Natural killer cell treated with Interleukin-12 subunit alpha and Interleukin-12 subunit beta and Interleukin-15 and Interleukin-18, amount 100 ng/mL, for 72 hours (primary cell): ENCODE measurements at places on chromosomes 1 and 21. TPM values are rescaled to one million over a fixed set of nuclear protein-coding genes. Genes with fewer than 3 reads are reported as not detected.

Gene MX2
- 14.1 TPM for total RNA-seq

Gene FCRL6
- total RNA-seq: not detected

DNA sequence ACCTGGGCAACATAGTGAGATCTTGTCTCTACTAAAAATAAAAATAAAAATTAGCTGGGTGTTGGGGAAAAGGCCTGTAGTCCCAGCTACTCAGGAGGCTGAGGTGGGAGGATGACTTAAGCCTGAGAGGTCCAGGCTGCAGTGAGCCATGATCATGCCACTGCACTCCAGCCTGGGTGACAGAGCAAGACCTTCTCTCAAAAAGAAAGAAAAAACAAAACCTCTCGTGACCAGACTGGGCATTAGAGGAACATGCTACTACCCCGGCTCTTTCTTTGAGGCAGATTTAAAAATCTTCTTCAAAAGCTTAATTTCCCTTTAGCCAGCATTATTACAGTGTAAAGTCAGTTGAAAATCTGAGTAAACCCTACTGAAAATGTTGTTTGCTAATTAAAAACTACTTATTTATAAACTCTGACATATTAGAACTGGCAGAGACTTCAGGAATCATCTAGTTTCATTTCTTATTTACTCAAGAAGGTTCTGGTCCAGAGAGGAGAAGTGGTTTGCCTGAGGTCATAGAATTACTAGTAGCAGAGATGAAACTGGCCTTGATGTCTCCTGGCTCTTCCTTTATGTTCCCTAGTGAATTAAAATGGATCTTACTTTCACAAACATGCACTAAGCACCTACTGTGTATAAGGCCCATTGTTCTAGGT, 11.6 kb upstream of the ELAVL4 start:
- no peak for DNase-seq

GRCh38 chr21:41973861-41974751, 20.3 kb upstream of the C2CD2 start:
- no peak for DNase-seq

GRCh38 chr1:87204441-87204840, 124.2 kb upstream of the LMO4 start:
- DNase-seq: no peak

DNA sequence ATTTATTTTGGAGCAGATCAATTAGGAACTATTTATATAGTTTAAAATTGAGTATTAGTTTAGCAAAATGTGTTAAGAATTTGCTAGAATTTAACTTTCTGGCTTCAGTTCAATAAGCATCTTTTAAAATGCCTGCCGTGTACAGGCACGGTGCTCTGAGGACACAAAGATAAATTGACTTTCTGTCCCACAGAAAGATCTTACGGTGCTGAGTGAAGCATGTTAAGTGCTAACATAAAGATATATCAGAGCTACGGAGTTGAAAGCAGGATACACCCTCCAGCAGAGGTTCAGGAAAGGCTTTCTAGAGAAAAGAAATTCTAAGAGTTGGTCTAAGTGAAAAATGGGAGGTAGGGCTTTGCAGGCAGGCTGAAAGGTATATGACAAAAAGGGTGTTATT, 305.4 kb downstream of the GRIK1 start:
- no peak for DNase-seq

DNA sequence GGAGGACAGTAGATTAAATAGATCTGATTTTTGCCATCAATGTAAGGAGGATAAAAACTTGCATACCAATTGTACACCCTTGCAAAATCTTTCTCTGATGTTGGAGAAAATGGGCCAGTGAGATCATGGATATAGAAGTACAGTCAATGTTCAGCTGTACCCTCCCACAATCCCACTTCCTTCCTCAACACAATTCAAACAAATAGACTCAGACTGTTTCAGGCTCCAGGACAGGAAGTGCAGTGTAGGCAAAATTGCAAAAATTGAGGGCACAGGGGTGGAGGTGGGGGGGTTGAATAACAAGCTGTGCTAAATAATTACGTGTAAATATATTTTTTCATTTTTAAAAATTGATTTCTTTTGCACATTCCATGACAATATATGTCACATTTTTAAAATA, 3.9 kb upstream of the IFI44 start:
- DNase-seq: no peak

GRCh38 chr1:204443871-204444581, 32.4 kb upstream of the PPP1R15B start:
- no peak for DNase-seq
